HuH-7 (cell line): ENCODE measurements at places on chromosomes 13 and 19.

DNA sequence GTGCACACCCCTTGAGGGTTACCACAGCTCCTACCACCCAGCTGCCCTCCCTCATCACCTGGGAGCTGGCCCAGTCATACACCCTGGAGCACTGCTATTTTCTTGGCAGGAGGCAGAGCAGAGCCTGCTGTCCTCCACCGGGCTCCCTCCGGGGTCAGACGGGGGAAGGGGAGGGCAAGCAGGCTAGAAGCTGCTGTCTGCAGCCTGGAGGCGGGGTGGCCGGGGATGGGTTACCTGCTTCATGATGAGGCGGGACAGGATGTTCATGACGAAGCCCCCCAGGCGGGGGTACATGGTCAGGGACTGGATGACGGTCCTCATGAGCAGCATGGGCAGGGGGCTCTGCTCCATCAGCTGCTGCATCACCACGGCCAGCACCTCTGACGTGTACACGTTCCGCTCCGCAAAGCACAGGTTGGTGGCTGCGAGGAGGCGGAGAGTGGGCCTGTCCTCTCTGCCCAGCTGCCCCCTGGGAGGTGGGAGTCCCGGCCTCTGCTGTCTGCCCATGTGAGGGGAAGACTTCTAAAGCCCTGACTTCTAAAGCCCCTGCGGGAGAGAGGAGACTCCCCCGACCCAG, 2.7 kb upstream of the RSPH6A start:
- peak; percentile 37 for DNase-seq

- no peak for DNase-seq
These were observed 1134.3 kb downstream of the SLITRK1 start for GRCh38 chr13:82747958-82748357.

DNA sequence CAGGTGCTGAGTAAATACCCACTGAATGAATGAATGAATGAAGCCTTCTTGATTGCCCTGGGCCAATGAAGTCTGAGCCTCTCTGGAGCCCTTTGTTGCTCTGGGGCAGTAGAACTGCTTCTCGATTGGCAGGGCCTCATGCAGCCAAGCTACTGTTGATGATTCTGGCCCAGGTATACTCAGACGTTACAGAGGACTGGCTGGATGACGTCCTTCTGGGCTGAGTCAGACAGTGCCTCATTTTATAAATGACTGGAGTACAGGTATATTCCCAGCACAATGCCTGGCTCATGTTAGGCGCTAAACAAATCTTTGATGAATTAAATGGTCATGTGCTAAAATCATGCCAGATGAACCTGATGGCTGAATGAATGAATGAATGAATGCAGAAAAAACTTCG, 243.8 kb upstream of the MAB21L1 start:
- DNase-seq = no peak

- no peak for DNase-seq
These were observed at the start of gene TRAPPC6A for GRCh38 chr19:45177817-45178261. Gene TRAPPC6A (minus strand): TSS chr19:45178237. CDS start chr19:45178218, 19 bp downstream.

DNA sequence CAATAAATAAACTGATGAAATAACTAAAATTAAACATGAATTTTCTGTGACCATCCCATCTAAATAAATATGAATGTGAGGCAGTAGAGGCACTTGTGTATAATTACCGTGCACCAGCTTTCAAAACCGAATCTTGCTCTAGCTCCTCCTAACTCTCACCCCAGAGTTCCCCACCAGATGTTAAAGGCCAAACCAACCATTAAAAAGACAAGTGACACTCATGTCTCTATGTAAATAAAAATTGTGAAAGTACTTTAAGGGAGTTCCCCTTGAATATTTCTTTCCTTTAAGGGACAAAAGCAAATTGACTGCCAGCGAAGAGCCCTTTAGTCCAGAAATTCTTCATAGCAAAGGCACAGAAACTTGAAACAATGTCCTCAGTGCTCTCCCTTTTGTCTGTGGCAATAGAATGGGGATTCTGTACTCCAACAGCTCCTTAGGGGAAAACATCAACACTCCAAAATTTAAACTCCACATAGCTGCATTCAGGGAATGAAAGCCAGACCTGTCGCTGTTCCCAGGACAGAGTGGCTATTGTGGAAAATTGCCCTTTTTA, 101.7 kb upstream of the SOX21 start:
- no peak for DNase-seq

DNA sequence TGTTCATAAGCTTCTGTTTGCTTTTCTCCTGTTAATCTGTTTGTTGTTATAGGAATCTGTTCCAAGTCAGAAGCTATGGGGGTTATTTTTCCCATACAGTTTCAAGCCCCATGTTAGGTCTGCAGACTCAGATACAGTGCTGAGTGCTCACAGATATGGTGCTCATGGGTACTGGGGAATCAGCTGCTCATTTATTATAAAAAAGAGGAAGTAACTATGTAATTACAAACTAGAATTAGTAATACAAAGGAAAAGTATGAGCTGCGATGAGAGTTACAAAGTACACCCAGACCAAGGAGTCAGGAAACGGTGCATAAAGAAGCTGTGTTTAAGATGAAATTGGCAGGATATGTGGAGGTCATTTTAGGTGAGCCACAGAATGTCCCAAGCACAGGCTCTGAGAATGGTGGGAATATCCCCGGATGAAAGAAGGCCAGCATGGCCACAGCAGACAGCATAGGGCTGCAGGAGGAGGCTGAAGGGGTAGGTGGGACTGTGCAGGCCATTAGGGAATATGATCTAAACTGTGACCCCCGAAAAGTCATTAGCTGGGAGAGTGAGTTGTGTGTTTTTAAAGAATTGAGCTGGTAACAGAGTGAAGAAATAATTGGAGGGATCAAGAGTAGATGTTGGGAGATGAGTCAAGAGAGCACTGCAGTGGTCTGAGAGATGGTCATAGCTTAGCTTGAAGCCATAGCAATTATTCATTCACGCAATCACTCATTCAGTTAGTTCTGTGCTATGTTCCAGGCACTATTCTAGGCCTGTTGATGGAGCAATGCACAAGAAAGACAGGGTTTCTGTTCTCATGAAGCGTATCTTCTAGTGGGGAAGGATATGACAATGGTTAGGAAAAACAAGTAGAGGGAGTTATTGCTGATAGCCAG, 177.4 kb upstream of the UBL3 start:
- no peak for DNase-seq

DNA sequence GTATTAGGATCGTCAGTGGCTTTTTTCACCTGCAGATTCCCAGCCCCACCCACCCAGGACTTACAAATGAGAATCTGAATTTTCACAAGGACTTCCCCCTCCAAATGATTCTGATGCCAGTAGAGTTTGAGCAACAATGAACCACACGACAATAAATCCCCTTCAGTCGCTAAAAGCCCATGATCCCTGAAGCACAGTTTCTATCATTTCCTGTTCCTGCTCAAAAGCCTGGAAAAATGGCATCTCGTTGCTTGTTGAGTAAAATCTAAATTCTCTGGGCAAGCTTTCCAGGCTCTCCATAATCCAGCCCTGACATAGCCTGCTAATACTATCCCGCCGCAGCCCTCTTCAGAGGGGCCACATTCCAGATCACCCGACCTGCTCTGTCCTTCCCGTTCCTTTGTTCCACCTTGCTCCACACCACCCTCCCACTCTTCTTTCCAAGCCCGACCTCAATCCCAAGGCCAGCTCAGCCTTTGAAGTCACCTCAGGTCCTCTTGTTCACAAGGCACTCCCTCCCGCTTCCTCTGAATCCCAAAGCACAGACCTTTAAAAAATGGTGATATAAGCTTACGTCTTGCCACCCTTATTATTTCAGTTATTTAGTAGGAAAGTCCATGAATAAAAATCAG, 67.9 kb downstream of the NUFIP1 start:
- DNase-seq = no peak

DNA sequence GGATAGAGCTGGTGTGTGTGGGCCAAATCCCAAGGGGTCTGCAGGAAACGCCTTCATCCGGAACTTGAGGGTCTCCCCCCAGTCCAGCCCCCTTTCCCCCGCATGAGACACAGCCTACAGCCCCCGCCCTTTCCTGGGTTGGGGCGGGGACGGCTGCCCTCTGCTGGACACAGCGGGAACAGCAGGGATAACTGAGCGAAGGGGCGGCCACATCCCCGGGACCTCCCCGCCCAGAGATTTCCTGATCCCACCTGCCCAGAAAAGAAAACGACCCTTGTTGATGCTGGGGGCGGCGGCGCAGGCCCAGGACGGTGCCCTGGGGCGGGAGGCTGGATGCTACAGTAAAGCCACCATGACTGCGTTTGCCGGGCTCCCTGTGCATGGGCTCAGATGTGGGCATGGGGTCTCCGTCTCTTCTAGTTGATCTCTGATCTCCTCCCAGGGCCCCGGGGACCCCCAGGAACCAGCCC, 14.2 kb downstream of the ONECUT3 start:
- peak; percentile 89 for DNase-seq

- no peak for DNase-seq
These were observed 180.0 kb downstream of the USP12 start for GRCh38 chr13:26991508-26992181.

DNA sequence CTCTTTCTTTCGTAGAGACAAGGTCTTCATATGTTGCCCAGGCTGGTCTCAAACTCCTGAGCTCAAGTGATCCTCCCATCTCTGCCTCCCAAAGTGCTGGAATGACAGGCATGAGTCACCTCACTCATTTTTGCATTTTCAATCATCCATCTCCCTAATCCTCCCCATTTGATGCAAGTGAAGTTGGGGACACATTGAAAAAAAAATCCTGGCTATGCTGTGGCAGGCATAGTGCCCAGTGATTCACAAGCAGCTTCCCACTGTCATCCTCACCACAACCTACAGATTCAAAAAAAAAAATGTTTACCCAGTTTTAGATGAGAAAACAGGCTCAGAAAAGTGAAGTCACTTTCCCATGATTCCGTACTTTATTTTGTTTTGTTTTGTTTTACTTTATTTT, 44.7 kb upstream of the USP29 start:
- DNase-seq = no peak

DNA sequence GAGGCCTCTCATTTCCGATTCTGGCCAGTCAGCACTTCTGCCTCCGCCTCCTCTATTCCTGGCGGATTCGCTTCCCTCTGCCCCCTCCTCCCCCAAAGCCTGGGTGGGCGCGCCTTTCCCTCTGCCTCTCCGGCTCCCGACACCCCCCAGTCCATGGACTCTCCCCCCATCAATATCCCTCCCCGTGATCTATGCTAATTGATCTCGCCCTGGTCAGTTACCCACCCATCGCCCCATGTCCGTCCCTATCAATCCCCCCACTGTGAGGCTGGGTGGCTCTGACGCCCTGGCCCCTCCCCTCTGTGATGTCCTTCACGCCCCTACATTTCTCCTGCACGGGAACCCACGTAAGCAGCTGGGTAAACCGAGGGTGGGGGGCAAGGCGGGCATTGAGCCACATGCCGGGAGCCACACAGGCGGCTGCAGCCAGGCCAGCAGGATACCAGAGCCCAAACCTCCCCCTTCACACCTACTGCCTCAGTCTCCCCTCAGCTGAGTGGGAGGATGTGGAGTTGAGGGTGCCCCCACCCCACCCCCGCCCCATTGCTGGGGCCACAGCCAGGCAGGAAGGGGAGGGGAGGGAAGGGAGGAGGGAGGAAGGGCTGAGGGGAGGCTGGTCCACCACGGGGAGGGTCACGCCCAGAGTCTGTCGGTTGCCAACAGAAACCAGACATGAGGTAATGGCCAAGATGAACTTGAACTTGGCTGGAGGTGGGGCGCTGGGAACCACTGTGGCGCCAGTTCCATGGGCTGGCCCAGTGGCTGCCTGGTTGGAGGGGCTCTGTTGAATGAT, 21.0 kb downstream of the SMIM24 start:
- DNase-seq = no peak
